ENCODE measurements at places on chromosomes 6 and 20.

DNA sequence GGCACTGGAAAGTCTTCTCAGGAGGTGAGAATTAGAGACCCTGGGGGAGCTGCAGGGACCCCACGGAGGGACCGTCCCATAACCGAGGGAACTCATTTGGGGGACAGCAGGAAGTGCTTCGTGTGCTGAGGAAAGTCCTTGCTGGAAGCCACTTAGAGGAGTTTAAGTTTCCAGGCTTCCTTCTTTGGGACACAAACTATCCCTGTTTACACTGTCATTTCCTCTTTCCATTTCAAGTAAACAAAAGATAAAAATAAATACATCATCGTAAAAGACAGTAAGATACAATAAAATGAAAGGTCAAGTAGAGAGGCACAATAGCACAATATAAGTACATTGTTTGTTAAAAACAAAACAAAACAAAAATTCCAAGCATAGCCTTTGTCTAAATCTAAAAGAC, 101.2 kb downstream of the TTLL2 start:
- no peak for DNase-seq

- DNase-seq, result no peak
These were observed 174.8 kb upstream of the TNFAIP3 start for GRCh38 chr6:137692308-137692707.

DNA sequence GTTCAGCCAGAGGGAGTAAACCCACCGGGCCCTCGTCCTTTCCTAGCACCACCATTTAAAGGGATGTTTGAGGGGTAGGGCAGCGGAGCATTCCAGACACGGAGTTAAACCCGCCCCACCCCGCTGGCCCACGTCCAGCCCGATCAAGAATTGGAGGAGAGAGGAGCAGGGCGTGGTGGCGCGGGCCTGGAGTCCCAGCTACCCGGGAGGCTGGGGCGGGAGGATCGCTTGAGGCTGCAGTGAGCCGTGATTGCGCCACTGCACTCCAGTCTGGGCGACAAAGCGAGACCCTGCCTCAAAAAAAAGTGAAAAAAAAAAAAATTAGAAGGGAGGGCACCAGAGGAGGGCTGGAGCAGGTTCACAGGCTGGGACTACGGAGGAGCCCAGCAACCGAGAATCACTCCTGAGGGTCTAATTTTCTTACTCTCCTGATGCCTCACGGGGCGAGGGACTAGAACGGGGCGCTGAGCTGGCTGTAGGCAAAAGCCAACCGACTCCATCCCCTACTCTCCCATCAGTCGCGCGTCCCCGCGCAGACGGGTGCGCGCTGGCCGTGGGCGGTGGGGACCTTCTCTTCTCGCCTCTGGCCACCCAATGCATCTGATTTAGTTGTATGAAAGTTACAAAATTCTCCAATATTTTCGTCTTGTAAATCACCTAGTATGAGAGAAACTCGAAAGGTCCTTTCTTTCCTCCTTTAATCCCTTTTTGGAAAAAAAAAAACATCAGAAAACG, 6.1 kb upstream of the HSPA1B start:
- DNase-seq, result peak; percentile 30

DNA sequence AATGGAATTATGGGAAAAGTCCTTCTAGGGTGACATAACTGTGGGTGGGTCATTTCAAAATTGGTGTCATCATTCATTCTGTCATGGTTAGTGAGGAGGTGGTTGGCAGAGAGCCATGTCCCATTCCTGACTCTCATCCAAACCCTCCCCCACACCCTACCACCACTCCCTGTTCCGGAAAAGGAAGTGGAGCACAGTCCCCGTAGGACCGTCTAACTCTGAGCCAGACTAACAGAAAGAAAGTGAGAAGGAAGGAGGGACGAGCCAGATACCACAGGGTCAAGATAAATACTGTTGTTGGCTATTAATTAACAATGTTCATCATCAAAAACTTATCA, 4.8 kb downstream of the TRIM10 start:
- no peak for DNase-seq

DNA sequence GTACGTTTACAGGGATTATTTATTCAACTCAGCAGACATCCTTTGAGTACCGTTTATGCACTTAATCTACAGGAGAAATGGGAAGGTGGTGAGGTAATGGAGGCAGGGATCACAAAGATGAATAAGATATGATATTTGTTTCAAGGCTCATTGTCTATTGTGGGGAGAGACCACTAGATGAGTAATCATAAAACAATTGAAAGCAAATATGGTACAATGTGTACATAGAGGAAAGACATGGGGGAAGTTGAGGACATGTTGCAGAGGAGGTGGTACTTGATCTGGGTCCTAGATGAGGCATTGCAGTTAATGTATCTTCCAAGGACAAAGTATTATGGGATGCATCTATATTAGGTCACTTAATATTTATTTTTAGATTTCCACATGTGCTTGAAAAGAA, 13.7 kb upstream of the CDC5L start:
- no peak for DNase-seq

DNA sequence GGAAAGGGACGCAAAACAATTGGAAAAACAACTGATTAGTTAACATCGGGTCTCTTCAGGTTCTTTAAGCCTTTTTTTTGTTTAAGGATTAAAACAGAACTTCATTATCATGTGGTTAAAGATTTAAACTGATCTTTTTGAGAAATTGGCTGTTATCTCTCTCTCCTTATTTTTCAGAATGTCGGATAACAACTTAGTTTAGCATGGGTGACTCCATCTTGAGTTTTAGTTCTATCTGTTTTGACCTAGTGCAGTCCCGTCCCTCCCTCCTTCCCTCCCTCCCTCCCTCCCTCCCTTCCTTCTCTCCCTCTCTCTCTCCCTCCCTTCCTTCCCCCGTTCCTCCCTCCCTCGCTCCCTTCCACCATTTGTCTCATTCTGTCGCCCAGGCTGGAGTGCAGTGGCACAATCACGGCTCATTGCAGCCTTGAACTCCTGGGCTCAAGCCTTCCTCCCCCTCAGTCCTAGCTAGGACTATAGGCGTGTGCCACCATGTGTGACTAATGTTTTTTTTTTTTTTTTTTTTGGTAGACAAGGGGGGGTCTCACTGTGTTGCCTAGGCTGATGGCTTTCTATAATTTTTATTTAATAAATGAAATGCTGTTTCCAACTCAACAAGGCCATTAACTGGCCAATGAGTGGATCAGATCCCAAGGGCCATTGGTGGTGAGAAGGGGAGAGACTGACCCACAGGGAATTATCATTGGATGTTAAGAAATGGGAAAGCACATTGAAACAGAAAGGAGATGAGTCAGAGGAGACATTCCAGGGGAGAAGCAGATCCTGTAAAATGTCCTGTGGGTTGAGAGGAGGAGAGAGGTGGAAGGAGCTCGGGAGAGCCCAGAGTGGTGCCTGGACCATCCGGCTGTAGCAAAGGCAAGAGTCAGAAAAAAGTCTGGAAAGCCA, 13.6 kb downstream of the BAK1 start:
- no peak for DNase-seq

GRCh38 chr20:42164121-42164890, 546.1 kb upstream of the CHD6 start:
- DNase-seq, result no peak

DNA sequence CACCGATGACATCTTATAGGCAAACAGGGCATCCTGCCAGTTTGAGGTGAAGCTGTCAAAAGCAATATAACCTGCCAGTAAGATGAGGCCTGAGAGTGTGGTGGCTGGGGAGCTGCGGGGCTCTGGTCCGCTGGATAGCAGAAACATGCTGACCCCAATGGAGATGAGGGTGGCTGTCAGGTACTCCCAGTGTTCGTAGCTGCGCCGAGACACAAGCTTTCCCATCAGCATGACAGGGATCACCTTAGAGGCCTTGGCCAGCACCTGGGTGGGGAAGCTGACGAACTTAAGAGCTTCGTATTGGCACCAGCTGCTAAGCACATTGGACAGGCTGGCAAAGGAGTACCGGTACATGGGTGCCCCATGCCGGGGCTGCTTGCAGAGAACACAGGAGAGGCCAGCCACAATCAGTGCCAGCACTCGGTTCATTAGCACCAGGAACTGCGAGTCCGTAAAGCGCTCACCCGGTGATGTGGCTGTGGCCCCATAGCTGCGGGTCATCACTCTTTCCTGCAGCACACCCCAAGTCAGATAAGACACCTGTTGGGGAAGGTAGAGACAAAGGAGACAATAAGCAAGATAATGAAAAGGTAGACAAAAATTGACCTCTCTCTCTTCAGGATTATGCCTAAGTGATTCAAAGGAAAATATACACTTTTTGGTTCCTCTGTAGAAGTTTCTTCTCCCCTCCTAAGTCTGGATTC, 2.1 kb downstream of the SLC35B2 start:
- DNase-seq, result no peak

Data from CD4-positive, alpha-beta T cell treated with Interleukin-2 at 100 ng/mL for 4 hours (primary cell).